ENCODE measurements at places on chromosomes 4 and X. TPM values are rescaled to one million over a fixed set of nuclear protein-coding genes. Genes with fewer than 3 reads are reported as not detected.

Gene PABPC1L2A
- total RNA-seq = not detected

Gene ASB9
- 1.3 TPM for total RNA-seq

DNA sequence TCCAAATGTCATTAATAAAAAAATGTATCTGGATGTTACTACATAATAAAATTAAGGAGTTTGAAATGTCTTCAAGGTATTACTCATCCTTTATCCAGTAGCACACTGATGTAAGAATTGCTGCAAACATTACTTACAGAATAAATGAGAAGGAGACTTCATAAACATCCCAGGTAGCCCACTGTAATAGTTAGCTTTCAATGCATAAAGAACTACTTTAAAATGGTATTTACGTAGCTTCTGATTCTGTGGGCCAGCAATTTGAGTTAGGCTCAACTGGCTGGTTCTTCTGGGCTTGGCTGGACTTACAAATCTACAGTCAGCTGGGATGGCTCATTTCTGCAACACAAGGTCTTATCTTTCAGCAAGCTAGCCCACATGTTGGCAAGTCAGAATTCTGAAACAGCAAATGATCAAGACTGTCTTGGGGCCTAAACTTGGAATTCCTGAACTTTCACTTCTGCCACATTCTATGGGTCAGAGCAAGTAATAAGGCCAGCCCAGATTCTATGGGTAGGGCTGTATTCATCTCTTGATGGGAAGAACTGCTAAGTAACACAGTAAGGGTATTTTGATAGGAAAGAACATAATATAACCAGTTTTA, 522.5 kb downstream of the IQCM start:
- DNase-seq = no peak

- DNase-seq = no peak
These were observed 67.2 kb upstream of the CCSER1 start for GRCh38 chr4:90060039-90060438.

GRCh38 chr4:162221148-162221547, 57.3 kb upstream of the FSTL5 start:
- DNase-seq = no peak

- no peak for DNase-seq
These were observed 38.6 kb downstream of the COL4A6 start for GRCh38 chrX:108399418-108400165.

DNA sequence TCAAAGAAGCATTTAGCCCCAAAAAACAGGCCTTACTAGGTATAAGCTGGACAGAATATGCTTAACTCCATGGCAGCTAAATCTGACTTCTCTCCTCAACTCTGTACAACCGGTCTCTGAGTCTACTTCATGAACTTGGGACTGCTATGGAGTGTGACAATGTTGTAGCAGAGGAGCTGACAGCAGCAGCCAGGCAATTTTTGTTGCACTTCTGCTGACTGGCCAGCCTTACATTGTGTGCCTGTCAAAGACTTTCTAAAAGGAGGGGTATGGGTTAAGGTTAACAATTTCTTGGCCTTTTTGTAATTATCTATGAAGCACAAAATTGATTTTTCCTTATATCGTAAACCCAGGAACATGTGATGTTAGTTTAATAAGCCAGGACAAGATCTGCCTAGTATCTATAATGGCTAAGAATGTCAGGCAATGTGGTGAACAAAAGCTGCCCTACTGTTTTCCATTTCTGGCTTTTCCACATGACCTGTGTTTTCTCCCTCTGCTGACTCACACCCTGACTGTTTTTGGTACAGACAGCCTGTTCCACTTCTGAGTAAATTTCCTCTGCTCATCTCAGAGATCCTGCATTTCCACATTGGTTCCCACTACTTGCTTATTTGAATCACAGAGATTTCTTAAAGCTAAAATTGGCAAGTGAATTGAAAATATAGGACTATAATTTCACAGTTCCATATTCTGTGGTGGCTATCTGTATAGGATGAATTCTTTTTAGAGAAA, 9.3 kb downstream of the NOX1 start:
- no peak for DNase-seq

Gene DNAAF6
- total RNA-seq = not detected

Gene PITX2
- total RNA-seq = 14.3 TPM

Gene TLL1
- total RNA-seq = 2.9 TPM

- no peak for DNase-seq
These were observed 20.2 kb upstream of the CDKN2AIP start for GRCh38 chr4:183424109-183424744.

Gene LRRC66
- total RNA-seq = 0.29 TPM

GRCh38 chr4:108763226-108763593, 357 bp upstream of the ETNPPL start:
- no peak for DNase-seq

DNA sequence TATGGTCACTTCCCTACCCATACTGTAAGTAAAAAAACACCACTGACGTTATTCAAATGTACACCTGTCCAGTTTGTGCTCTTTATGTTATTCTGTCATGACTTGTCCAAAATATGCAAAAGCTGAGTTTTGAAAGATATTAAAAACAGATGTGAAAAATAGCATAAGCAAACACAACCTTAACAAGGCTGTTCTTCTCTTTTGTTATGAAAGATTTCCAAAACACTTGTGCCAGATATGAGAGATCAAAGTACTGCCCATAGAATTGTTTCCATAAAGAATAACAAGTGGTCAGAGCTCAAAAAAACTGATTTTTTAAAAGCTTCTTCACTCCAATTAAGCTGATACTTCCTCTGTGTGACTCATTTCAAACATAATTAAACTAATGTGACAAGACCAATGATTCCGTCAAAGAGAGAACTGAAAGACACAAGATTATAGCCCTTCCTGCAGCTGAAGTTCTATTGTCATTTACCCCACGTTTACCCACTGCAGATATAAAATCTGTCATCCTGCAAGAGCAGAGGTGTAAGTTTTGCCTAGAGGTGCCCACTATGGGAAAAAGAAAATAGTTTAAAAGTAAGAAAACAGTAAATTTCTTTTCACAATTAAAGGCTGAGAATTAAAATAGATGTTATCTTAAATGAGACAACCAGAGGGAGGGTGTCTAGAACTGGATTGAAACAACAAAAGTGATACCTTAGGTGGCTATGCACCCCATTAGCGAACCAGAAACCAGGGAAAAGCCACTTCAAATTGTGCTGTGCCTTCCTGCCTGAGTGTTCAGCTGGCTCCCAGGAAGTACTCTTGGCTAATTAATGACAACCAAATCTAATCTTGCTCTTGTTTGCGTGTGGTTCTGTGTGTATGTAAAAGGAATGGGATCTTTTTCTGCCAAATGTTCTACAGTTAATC, 30.1 kb downstream of the RASSF6 start:
- no peak for DNase-seq

DNA sequence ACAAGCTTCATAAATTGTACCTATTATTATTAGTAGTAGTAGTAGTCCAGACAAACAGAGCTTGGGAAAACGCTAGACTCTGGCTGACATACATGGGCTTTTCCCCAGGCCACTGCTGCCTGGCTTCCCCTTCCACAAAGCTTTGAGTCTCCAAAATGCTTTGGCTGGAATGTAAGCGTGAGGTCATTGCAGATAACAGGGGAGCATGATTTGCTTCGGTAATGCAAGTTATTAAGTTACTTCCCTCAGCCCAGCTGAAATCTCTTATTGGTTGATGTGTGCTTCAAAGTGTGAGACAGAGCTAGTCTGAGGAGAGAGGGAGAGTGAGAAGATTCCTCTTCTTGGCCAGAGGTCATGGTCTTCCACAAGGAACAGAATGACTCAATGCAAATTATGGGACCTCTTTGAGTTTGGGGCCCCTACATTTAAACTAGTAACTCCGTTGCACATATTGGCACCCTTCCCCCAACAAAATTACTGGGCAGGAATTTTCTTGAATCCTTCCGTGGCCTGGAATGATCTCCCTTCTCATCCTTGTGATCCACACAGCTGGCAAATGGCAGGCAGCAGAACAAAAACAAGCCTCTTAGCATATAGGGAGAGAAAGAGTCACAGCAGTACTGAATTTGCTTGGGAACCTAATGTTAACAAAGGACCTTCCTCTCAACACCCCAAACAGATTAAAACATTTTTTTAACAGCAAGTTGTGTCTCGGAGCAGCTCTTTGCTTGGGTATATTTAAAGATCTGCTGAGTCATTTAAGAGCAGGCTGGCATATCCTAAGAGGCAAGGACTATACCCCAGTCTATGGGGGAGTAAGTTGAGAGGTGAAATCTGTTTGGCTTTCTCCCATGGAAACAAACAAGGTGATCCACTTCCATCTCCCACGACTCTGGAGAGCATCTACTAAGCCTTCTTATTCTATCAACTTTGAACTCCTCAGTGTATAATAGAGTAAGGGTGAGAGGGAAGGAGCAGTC, 19.9 kb downstream of the AR start:
- peak; percentile 34 for DNase-seq

Gene RAB39B
- total RNA-seq = 0.24 TPM

- DNase-seq = no peak
These were observed 186.8 kb downstream of the NWD2 start for GRCh38 chr4:37431417-37431743.

DNA sequence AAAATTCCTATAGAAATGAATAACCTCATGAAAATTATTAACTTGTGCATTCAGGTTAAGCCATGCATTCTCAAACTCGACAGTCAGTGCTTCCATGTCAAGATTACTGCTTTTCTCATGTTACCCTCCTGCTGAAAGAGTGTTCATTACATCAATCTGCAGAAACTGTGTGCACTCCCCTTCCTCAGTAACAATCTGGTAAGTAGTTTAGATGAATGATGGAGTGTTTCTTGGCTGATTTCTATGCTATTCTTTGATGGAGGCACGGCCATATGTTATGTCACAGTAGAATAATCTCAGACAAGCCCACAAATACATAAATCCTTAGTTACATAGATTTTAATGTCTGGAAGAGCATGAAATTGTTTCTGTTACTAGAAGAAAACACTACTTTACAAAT, 193.3 kb upstream of the FAM47A start:
- no peak for DNase-seq

Gene SLC26A1
- not detected for total RNA-seq

Gene CPEB2
- total RNA-seq = 15.8 TPM

Gene EMD
- total RNA-seq = 54.5 TPM

DNA sequence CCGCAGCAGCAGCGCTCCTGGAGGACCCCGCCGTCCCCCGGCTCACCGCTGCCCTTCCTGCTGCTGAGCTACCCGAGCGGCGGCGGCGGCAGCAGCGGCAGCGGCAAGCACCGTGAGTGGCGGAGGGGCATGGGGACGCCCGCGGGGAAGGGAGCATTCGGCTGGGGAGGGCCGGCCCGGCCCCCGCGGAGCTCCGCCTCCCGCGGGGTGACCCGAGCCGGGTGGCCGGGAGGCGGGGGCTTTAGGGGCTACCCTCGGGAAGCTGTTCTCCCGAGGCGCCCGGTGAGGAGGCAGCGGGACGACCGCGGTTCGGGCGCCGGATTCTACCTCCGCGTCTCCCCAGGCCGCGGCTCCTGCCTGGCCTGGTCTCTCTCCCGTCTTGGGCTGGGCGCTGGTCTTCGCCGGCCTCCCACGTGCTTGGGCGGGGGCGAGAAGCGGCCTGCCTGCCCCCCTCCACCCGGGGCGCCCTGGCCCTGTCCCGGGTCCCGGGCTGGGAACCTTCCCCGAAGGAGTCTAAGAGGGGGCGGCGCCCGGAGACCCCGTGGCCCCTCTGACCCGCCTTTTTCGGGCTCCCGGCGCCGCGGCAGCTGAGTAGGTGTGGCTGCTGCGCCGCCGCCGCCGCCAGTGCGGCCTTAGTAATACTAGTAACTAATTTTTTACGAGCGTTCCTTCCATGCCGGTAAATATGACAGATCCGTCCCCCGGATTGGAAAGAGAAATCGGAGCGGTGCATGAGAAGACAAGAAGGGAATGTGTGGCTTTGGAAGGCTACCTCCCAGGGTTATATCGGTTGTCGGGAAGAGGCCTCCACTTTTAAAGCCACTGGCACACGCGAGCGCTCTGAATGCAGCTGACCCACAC, 16.4 kb upstream of the RUFY3 start:
- peak; percentile 83 for DNase-seq

Gene DAPP1
- total RNA-seq = 0.89 TPM

DNA sequence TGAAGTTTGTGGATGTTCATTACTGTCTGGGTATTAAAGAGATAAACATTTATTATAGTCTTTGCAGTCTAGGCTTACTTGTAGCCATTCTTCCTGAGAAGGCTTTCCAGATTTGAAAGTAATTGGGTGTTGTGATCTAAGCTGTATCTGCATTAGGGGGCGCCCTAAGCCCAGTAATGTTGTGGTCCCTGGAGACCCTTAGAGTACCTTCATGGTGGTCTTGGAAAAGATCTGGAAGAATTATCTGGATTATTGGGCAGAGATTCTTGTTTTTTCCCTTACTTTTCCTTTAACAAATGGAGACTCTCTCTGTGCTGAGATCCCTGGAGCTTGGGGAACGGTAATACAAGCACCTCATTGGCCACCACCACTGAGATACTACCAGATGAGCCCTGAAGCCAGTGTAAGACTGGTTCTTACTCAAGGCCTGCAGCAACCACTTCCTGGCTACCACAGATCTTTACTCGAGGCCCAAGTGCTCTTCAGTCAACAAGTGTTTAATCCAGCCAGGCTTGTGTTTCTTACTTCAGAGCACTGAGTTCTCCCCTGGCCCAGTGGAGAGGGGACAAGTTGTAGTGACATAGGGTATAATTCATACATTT, 63.1 kb downstream of the RTL3 start:
- DNase-seq = no peak

- DNase-seq = no peak
These were observed 148.9 kb downstream of the MAML3 start for GRCh38 chr4:140004922-140005627.

DNA sequence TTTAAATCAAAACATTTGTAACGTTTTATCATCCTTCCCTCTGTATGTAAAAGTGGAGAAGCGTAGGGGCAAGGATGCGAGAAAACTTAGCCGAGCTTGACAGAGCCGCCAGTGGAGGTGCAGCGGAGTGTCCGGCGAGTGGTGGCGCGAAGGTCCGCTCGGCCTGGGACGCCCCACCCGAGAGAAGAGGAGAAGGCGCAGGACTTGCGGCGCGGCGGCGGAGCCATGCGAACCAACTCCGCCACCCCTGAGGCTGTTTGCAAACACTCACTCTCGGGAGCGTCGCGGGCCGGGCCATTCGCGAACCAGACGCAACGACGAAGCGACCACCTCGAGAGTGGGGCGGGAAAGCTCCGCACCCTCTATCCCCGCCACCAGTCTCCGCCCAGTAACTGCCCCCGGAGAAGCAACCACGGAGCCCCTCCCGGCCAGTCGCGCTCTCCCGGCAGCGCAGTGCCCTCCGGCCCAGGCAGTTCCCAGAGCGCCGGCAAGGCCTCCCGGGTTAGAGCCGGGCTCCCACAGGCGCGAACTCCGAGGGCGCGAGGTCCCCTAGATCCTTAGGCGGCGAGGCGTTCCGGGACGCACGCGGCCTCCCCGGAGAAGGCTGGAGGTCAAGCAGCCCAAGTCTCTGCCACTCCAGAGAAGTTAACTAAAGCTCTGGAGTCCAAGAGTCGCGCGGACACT, 2.3 kb upstream of the MAB21L2 start:
- DNase-seq = peak; percentile 37

Gene NDUFC1
- 181 TPM for total RNA-seq

DNA sequence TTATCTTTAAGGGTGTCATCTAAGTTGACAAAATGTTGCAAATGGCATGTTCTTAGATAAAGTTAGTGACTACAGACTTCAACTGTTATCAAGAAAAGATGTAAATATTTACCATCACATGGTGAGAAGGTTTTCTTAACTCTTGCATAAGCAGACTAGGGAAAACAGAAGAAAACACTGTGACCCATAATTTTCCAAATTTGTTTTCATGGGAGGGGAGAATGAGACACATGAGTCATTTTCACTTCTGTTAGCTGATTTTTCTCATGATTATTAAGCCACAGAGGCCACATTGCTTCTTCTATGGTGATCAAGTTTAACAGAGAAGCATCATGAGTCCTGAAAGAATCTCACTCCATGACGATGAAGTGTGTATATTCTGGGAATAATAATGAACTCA, 30.2 kb upstream of the SYTL5 start:
- DNase-seq = no peak

GRCh38 chr4:16056681-16057385, 27.0 kb downstream of the PROM1 start:
- peak; percentile 31 for DNase-seq
